ENCODE measurements at places on chromosomes 16 and 17.
A peak's percentile ranks its signal among the peaks of the same experiment; 100 is the strongest.

DNA sequence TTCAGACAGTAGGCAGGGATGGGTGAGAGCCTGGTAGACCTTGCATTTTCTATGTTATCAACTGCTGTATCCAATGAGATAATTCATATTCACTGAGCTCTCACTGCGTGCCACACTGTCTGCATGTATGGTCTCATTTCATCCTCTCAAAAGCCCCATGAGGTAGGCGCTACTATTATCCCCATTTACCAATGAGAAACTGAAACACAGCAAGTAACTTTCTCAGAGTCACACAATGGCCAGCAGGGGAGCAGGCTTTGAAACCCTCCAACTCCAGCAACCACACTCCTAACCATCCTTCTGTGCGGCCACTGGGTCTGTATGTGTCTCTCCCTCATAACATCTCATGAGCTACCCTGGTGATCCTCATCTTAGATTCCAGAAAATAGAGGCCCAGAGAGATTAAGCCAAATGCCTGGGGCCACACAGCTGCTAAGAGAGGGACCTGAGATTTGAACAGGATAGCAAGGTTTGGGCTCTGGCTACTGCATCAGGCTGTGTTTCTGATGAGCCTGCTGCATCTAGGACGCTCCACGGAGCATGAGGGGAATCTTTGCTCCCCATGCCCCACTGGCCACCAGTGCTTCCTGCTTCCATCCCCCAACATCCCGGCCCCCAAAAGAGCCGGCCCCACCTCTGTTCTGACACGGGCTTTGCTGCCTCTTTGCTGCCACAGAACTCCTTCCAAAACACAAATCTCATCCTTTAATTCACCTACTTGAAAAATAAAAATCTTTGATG lies 3.2 kb downstream of the CCR7 start:
- H3K36me3 ChIP-seq, result no peaks in the 10 kb centered on the region
- no peak for DNase-seq
- H3K4me3 ChIP-seq, result no peak overlapping the region

GRCh38 chr17:74682028-74682427 lies 30.7 kb downstream of the CD300LF start:
- no peaks in the 10 kb centered on the region for H3K4me1 ChIP-seq
- DNase-seq, result no peak
- no peak overlapping the region for H3K27ac ChIP-seq

GRCh38 chr17:12554251-12554650 lies 111.4 kb upstream of the MYOCD start:
- no peak overlapping the region for H3K27ac ChIP-seq
- H3K27me3 ChIP-seq, result no peaks in the 10 kb centered on the region

DNA sequence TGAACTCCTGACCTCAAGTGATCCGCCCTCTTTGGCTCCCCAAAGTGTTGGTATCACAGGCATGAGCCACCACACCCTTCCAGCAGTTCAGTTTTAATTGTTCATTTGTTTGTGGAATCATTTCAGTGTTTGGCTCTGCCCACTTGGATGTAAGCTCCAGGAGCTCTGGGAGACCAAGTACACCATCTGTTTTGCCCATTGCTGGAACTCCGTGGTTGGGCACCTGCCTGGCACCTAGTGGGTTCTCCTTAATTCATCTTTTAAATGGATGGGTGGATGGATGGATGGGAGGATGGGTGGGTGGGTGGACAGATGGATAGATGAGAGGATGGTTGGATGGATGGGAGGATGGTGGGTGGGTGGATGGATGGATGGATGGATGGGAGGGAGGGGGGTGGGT lies 953 bp upstream of the NECAB2 start:
- no peaks in the 10 kb centered on the region for H3K27me3 ChIP-seq
- no peaks in the 10 kb centered on the region for H3K36me3 ChIP-seq
- no peak overlapping the region for H3K4me3 ChIP-seq

DNA sequence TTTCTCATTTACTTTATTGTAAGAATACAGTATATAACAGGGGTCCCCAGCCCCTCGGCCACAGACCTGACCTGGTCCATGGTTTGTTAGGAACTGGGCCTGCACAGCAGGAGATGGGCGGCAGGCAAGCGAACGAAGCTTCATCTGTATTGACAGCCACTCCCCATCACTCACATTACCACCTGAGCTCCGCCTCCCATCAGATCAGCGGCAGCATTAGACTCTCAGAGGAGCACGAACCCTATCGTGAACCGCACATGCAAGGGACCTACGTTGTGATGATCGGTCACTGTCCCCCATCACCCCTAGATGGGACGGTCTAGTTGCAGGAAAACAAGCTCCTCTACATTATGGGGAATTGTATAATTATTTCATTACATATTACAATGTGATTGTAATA lies 410.6 kb downstream of the SLC39A11 start:
- peaks cover 37% of the 10 kb centered on the region for H3K4me1 ChIP-seq
- no peak for DNase-seq
- no peaks in the 10 kb centered on the region for H3K36me3 ChIP-seq
- H3K4me3 ChIP-seq, result no peak overlapping the region

- DNase-seq, result no peak
- H3K27ac ChIP-seq, result no peak overlapping the region
- no peaks in the 10 kb centered on the region for H3K36me3 ChIP-seq
- H3K4me1 ChIP-seq, result no peaks in the 10 kb centered on the region
Observed at GRCh38 chr16:4537376-4538343, 913 bp downstream of the CDIP1 start.

GRCh38 chr17:9566067-9566466 lies 9.6 kb downstream of the STX8 start:
- H3K4me1 ChIP-seq, result no peaks in the 10 kb centered on the region
- no peaks in the 10 kb centered on the region for H3K27me3 ChIP-seq
- H3K36me3 ChIP-seq, result peaks cover 4% of the 10 kb centered on the region
- H3K27ac ChIP-seq, result no peak overlapping the region
- DNase-seq, result peak; percentile 15

- H3K4me1 ChIP-seq, result peaks cover 39% of the 10 kb centered on the region
- no peak for DNase-seq
- H3K36me3 ChIP-seq, result peaks cover 9% of the 10 kb centered on the region
- H3K4me3 ChIP-seq, result peak overlapping the region; percentile 71
Observed at GRCh38 chr17:50148226-50149090, 2.0 kb downstream of the PPP1R9B start.

DNA sequence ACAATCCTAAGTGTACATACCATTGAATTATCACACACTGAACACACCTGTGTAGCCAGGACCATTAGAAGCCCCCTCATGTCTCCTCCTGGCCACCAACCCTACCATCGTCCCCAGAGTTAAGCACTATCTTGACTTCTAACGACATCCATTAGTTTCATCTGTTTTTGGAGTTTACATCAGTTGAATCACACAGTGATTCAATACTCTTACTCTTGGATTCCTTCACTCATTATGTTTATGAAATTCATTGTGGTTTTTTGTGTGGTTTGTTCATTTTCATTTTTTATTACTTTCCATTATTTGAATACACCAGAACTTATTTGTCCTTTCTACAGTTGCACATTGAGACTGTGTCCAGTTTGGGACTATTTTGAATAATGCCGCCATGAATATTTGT lies 13.6 kb downstream of the DRC7 start:
- H3K27ac ChIP-seq, result no peak overlapping the region
- no peaks in the 10 kb centered on the region for H3K4me1 ChIP-seq
- H3K36me3 ChIP-seq, result no peaks in the 10 kb centered on the region
- peaks cover 22% of the 10 kb centered on the region for H3K27me3 ChIP-seq
